ENCODE measurements at places on chromosomes 11 and 22. TPM values are rescaled to one million over a fixed set of nuclear protein-coding genes. Genes with fewer than 3 reads are reported as not detected.

Gene LDHAL6A
- not detected for polyA plus RNA-seq

GRCh38 chr11:77170107-77170506, 42.1 kb downstream of the MYO7A start:
- DNase-seq = no peak

DNA sequence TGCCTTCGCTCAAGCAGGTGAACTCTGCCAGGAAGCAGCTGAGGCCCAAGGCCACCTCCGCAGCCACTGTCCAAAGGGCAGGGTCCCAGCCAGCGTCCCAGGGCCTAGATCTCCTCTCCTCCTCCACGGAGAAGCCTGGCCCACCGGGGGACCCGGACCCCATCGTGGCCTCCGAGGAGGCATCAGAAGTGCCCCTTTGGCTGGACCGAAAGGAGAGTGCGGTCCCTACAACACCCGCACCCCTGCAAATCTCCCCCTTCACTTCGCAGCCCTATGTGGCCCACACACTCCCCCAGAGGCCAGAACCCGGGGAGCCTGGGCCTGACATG, 123.4 kb downstream of the SEZ6L start:
- no peak for DNase-seq

GRCh38 chr11:117583063-117583801, 213.8 kb downstream of the DSCAML1 start:
- no peak for DNase-seq

All from AG04450 (cell line).